ENCODE measurements at places on chromosomes 4 and X. TPM values are rescaled to one million over a fixed set of nuclear protein-coding genes. Genes with fewer than 3 reads are reported as not detected.

GRCh38 chr4:88017516-88018297 is 10.3 kb downstream of the PKD2 start:
- DNase-seq = no peak

- no peak for DNase-seq
Observed at GRCh38 chr4:94827481-94828110, 69.8 kb downstream of the BMPR1B start.

DNA sequence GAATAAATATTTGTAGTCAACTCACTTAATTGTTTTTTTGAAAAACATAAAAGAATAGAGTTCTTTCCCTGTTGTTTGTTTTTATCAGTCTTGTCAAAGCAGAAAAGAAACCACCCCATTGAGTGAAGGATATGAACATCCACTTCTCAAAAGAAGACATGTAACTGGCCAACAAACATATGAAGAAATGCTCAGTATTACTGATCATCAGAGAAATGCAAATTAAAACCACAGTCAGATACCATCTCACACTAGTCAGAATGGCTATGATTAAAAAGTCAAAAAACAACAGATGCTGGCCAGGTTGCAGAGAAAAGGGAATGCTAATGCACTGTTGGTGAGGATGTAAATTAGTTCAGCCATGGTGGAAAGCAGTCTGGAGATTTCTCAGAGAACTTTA is 326.1 kb upstream of the EMCN start:
- DNase-seq = no peak

- DNase-seq = no peak
Observed at GRCh38 chr4:174528226-174528625, 5.9 kb upstream of the HPGD start.

DNA sequence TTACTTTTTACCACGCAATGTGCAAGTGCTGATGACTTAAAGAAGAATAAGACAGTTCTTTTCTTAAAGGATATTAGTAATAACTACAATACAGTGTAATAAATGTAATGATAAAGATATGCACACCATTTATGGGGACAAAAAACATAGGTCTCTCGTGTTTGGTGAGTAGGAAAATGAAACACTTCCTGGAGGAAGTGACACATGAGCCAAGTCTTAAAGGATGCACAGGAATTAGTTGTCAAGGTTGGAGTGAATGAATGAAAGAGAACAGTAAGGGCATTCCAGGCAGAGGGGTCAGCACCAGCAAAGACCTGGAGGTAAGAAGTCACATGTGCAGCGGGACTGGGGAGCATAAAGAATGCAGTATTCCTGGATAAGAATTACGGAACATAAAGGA is 112.7 kb downstream of the SH3RF1 start:
- DNase-seq = no peak

- no peak for DNase-seq
Observed at GRCh38 chr4:3416821-3417221, 24.9 kb upstream of the HGFAC start.

DNA sequence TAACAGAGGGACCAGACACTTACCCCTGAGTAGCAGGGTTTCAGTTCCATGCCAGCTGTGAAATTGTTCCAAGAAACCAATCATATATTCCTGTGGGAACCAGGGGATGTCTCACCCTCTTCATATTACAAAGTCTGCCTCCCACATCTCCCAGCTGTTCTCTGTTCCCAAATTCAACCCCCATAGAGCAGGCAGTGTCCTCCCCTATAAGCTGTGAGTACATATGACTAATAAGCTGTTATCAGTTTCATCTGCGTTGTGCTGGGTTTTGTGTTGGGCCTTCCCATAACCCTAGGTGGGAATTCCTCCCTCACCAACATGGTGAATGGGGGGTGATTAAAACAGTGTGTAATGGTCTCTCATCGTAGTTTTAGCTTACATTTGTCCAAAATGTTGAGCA is 41.0 kb downstream of the CEP44 start:
- no peak for DNase-seq

DNA sequence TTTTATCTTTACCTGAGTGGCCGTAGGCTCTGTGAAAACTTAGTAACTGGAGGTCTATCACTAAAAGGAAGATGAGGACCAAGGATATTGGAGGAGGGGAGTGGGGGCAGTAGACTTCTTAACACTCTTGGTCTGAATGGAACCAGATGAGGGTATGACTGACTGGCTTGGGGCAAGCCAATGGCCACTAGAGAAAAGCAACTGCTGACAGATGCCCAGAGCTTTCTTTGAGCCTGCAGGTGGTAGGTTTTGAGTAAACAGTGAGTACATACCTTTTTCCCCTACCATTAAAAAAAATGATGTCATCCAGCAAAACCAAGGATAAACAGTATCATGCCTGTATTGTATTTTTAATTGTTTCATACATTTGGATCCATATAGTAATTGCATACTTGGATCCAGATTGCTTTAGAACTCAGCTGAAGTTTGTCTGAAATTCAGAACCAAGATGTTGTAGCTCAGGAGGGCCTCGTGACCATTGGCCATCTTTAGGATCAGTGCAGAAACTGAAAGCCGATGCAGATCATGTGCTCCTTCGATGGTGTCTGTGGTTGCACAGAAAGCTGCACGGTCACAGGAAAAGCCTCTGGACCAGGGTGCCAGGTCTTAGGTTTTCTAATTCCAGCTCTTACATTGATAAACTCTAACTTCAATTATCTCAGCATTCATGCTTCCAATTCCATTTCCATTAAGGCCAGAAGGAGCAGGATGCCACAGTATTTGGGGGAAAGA is 131.0 kb downstream of the PDGFRA start:
- no peak for DNase-seq

- no peak for DNase-seq
Observed at GRCh38 chrX:119231936-119232445, 4.1 kb upstream of the PGRMC1 start.

DNA sequence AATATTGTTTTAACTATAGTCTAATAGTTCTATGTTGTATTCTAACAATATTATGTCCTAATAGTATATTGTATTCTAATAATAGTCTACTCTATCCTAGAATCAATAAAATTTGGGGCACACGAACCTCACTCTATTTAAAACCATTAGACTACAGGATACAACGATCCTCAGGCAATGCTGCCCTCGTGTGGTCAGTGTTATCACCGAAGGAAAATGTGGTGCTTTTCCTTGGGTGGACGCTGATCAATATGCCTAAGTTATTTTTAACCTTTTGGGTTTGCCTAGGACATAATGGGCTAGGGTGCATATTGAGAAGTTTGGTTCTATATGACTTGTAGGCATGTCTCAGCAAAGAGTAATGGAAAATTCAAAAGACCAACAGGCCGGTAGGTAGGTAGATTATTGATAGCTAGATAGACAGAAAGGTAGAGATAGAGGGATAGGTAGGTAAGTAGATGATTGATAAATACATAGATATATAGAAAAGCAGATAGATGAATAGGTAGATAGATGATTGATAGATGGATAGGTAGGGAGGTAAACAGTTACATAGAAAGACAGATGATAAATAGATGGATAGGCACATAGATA is 75.1 kb downstream of the PRKX start:
- DNase-seq = peak; percentile 38

GRCh38 chrX:57821703-57822387 is 88.4 kb downstream of the ZXDA start:
- DNase-seq = peak; percentile 18

- DNase-seq = no peak
Observed at GRCh38 chrX:103883533-103883932, 51.5 kb upstream of the RAB9B start.

DNA sequence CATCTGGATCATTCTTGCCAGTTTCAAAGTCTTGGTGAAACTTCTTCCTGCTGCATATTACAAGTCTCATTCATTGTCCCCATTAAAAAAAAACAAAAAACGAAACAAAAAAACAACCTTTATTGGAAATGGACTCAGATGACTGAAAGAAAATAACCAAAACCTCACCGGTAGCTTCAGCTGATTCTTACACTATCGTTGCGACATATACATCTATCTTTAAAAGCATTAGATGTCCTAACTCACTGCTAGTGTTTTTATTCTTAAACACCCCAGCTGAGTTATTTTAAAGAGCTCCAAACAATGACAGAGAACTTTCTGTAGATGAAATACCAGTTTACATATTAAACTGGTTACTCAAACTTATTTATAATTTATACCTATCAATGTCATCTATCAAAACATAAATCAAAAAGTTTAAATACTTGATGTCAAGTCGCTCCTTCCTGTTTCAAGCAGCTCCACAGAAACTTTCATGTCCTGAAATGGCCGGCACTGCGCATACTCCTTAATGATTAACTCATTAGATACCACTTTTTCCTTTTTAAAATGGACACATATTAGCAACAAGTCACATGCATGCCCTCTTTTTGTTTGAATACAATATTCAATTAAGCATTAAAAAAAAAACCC is 87.2 kb downstream of the HPRT1 start:
- DNase-seq = no peak

DNA sequence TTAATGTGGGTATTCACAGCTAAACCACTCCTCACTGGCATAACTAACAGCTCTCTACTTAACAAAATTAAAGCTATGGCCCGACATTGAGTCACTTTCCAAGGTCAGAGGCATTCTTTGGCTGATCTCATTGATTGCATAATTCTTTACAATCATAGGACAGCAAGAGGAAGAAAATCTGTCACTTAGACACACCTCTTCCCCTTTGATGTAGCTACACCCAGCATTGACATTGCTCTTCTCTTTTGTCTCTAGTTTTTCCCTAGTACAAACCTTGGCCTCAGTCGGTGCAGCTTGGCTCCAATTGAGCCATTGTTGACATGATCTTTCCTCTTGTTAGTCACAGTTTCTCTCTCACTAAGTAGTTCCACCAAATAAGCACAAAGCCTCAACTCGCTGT is 313.3 kb upstream of the ACTRT1 start:
- DNase-seq = no peak

DNA sequence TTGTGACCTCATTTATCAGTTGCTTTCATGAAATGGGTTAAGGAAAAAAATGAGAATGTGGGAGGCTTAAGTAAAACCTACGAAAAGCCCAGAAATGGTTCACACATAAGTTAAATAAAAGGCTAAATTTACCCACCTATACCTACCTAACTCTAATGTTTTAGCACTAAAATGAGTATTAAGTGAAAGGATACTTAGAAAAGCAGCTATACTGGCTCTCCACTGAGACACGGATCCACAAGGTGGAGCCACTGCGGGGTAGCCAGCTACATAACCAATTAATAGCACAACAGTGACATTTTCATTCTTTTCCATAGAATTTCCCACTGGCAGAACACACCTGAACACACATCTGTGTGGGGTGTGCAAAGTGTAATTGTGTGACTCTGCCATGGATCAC is 101.9 kb downstream of the MAML3 start:
- DNase-seq = peak; percentile 15

COL4A5 gene
- 54.6 TPM for total RNA-seq

C1QTNF7 gene
- not detected for total RNA-seq

CXCL10 gene
- total RNA-seq = not detected

MGAT4D gene
- 0.13 TPM for total RNA-seq

TBC1D8B gene
- total RNA-seq = 3.6 TPM

SAGE1 gene
- total RNA-seq = 0.15 TPM

IL3RA gene
- total RNA-seq = 0.97 TPM

CTAG1B gene
- not detected for total RNA-seq

MAGEH1 gene
- total RNA-seq = 20.1 TPM

SYP gene
- total RNA-seq = 1.8 TPM

ANK2 gene
- 47.2 TPM for total RNA-seq

CRMP1 gene
- 71.2 TPM for total RNA-seq

SCRG1 gene
- not detected for total RNA-seq

GATA1 gene
- total RNA-seq = not detected

Data from endothelial cell (in vitro differentiated cells).